Stimulated activated CD4-positive, alpha-beta T cell treated with anti-CD3 and anti-CD28 coated beads, Interleukin-4, amount 100 ng/mL, for 1 hour (primary cell): ENCODE measurements at places on chromosomes 2 and 18.

- no peak for DNase-seq
These were observed 79.6 kb downstream of the MIB1 start for GRCh38 chr18:21820033-21820810.

GRCh38 chr2:153478289-153479261, at the start of gene RPRM:
Gene RPRM (minus strand): TSS chr2:153478762. CDS start chr2:153478565, 197 bp downstream.
- peak; percentile 50 for DNase-seq

DNA sequence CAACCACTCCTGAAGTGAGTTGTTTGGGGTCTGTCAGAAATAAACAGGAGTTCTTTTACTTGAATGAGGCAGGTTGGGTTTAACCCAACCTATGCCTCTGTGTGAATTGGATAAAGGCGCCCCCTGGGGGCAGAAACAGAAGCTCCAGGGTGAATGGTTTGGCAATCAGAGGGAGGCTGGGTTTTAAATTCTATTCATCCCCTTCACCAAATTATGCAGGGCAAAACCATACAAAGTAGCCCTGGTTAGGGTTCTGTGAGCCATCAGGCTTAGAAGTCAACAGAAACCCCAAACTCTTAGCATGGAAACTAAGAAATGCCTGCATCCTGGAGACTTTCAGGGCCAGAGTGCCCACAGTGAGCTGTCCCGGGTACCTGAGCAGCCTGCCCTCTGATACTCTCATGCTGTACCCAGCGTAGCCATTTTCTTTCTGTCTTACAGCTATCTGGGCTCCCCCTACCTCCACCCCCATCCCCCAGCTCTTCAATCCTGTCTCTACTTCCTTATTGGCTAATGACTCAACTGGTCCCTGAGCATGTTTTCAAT, 241.5 kb downstream of the ICOS start:
- DNase-seq = peak; percentile 76

DNA sequence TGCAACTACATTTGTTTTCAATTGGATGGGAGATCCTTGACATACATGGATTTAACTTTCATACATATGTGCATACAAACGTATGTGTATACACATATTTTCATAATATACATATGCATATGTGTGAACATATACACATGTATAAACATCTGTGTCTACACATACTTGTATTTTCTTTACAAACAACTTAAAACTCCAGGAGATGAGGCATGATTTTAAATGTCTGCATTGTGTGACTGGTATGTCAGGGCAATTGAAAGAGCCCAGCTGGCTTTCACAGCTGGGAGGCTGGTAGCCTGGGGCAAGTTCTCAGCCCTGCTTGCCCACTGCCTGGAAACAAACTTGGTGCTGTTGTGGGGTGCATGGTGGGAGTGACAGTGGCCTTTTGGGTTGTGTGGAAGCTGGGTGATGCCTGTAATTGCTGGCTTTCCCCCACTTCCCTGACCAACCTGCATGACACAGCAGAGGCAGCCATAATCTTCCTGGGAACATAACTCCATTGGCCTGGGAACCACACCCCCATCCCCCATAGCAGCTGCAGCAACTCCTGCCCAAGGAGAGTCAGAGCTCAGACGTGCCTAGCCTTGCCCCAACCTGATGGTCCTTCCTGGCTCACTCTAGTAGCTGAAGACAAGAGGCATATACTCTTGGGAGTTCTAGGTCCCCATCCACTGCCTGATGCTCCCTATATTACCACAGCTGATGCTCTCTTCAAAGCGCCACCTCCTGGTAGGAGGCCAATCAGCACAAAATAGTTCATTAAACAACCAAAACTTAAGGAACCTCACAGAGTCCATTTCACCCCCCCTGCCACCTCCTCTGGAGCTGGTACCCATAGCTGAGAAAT, 158.3 kb downstream of the CERS6 start:
- no peak for DNase-seq

DNA sequence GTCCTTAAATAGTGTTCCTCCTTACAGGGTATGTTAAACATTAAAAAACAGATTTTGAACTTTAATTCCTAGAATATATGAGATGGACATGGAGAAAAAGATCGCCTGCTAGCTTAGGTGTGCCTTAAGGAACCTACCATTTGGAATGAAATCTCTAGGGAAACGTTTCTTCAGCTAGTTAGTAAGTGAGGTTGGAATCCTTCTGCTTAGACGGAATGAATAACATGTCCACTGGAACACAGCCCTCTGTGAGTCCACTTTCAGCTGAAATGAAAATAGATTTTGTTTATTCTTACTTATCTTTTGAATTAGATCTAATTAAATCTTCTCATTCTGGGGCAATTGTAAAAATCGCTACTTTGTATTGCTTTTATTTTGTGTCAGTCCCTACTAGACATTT, 28.4 kb downstream of the NAB1 start:
- DNase-seq = no peak

GRCh38 chr2:47639467-47639866, 143.5 kb upstream of the MSH6 start:
- no peak for DNase-seq

- DNase-seq = peak; percentile 51
These were observed 69.3 kb upstream of the MCFD2 start for GRCh38 chr2:46984642-46985476.

DNA sequence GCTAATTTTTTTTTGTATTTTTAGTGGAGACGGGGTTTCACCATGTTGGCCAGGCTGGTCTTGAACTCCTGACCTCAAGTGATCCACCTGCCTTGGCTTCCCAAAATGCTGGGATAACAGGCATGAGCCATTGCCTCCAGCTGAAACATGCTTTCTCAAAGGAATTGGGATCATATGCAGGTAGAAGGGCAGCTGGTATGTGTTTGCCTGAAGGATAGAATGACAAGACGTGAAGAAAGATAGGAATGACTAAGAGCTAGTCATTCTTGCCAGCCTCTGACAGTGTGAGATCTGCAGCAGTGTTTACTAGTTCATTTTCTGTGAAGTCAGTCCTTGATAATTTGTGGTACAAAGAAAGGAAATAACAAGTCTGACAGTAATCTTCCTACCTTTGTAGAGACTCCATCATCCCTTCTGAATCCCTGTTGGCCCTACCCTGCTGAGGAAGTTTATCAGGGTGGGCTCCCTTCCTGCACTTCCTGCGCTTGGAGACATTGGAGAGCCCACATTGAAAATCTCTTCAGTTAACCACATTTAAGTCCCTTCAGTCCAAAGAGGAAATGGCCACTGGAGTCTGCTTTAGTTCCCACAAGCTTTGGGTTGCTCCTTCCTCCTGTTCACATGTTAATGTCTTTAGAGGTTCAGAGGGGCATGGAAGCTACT, 14.7 kb downstream of the CFLAR start:
- DNase-seq = no peak

DNA sequence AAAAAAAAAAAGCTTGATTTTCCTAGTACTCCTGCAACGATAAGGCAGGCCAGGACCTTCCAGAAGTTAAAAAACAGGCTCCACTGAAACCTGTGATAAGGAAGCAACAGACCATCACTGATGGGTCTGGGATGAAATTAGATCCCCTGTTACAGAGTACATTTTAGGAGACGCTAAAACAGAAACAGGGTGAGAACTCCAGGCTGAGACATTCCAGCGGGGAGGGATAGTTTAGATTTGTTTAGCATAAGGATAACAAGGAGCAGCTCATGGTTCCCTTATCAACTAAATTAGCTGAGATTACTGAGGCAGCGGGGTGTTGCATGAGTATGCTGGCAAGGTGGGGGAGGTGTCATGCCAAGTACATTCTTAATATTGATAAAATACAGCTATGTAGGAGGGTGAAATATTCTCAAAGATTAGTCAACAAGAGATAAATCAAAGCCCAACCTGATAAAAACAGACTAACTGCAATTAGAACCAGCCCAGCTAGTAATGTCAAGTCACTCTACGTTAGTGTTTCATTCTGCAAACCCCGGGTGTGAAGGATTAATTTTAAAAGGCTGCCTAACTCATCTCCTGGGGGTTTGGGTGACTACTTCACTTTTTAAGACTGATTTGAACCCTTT, 75.0 kb upstream of the BZW1 start:
- DNase-seq = no peak

- no peak for DNase-seq
These were observed 439.1 kb downstream of the TSN start for GRCh38 chr2:122194546-122194945.
